ENCODE measurements at places on chromosomes 3 and 15. TPM values are rescaled to one million over a fixed set of nuclear protein-coding genes. Genes with fewer than 3 reads are reported as not detected.
A peak's percentile ranks its signal among the peaks of the same experiment; 100 is the strongest.

- peaks cover 2% of the 10 kb centered on the region for H3K27me3 ChIP-seq
- no peak for DNase-seq
- H3K27ac ChIP-seq: no peak within 1 kb of the TSS
- peak within 1 kb of the TSS; percentile 43 for H3K4me3 ChIP-seq
Measured at GRCh38 chr3:119034256-119035013, at the start of gene IGSF11. Gene IGSF11 (minus strand): TSS chr3:119034846. CDS start chr3:119034582, 264 bp downstream.

DNA sequence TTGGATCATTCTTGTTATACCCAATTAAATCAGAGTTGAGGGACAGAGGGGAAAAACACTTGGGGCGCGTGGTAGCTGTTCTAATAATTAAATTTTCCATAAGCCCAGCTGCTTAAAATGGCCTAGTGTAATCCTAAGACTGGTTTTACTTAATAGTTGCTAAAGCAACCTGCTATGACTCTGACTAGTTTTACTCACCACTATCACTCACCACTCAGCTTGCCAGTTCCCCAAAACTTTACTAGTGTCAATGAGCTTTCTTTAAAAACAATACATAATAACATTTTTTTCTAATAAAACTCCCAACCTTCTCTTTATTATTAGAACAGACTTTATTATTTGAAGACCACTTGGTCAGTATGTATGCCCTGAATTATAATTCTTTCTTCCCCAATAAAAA lies 49.6 kb downstream of the ECT2 start:
- no peak overlapping the region for H3K27ac ChIP-seq
- DNase-seq: no peak
- H3K4me3 ChIP-seq: no peak overlapping the region
- H3K27me3 ChIP-seq: no peaks in the 10 kb centered on the region

GRCh38 chr3:71177375-71177774 lies 406.2 kb downstream of the FOXP1 start:
- H3K4me1 ChIP-seq: no peaks in the 10 kb centered on the region
- H3K27me3 ChIP-seq: peaks cover 3% of the 10 kb centered on the region
- H3K27ac ChIP-seq: no peak overlapping the region
- no peak for DNase-seq
- no peak overlapping the region for H3K4me3 ChIP-seq

DNA sequence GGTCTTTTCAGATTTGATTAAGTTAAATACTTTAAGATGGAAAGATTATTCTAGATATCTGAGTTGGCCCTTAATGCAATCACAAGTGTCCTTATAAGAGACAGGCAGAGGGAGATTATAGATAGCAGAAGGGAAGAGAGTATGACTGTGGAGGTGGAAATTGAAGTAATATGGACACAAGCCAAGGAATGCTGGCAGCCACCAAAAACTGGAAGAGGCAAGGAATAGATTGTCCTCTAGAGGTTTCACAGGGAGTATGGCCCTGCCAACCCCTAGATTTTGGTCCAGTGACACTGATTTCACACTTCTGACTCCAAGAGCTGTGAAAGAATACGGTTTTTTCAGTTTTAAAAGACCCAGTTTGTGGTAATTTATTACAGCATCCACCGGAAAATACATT lies 1498.7 kb upstream of the CADM2 start:
- no peaks in the 10 kb centered on the region for H3K4me1 ChIP-seq
- no peaks in the 10 kb centered on the region for H3K27me3 ChIP-seq
- DNase-seq: no peak
- no peaks in the 10 kb centered on the region for H3K36me3 ChIP-seq
- H3K27ac ChIP-seq: no peak overlapping the region

- H3K36me3 ChIP-seq: no peaks in the 10 kb centered on the region
- DNase-seq: no peak
- no peaks in the 10 kb centered on the region for H3K4me1 ChIP-seq
- H3K27ac ChIP-seq: no peak overlapping the region
Measured at GRCh38 chr3:117263745-117264144, 554.2 kb downstream of the TUSC7 start.

- H3K36me3 ChIP-seq: no peaks in the 10 kb centered on the region
- no peaks in the 10 kb centered on the region for H3K4me1 ChIP-seq
- H3K27me3 ChIP-seq: no peaks in the 10 kb centered on the region
- H3K27ac ChIP-seq: no peak overlapping the region
- DNase-seq: no peak
Measured at GRCh38 chr15:29324746-29325145, 55.1 kb upstream of the NSMCE3 start.

- no peak overlapping the region for H3K27ac ChIP-seq
- no peaks in the 10 kb centered on the region for H3K4me1 ChIP-seq
- H3K4me3 ChIP-seq: peak overlapping the region; percentile 92
- DNase-seq: no peak
- no peaks in the 10 kb centered on the region for H3K36me3 ChIP-seq
Measured at GRCh38 chr3:23202203-23202920, 765 bp upstream of the UBE2E2 start.

DNA sequence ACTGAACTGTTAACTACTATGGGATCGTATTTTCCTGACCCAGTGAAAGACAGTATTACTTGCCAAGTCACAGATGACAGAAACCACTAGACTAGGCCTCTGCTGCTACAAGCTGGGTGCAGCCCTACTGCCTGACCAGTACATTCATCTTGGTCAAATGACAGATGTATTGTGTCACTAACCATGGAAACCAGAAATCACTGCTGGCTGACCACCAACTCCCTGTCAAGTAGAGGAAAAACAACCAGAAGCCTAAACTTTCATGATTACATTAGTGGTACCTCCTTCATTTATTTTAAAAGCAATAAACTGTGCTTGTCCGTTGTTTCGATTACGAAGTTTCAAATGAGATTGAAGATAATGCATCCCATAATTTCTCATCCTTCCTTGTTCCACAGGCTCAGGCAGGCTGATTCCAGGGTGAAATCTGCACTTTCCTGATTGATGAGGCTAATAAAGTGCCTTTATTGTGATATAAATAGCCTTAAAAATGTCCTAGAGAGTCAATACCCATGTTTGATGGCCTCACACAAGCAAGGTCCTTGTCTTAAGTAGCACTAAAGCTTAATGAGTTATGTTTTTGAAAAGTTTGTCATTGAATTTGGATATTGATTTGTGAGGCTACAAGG lies 309.7 kb downstream of the LSAMP start:
- H3K27me3 ChIP-seq: no peaks in the 10 kb centered on the region
- no peaks in the 10 kb centered on the region for H3K36me3 ChIP-seq
- no peak overlapping the region for H3K27ac ChIP-seq
- no peak for DNase-seq
- H3K4me3 ChIP-seq: no peak overlapping the region

- no peak overlapping the region for H3K27ac ChIP-seq
- no peaks in the 10 kb centered on the region for H3K27me3 ChIP-seq
- H3K4me3 ChIP-seq: no peak overlapping the region
- H3K4me1 ChIP-seq: no peaks in the 10 kb centered on the region
- peak; percentile 9 for DNase-seq
Measured at GRCh38 chr3:189132231-189132671, 39.5 kb upstream of the TPRG1 start.

- no peak for DNase-seq
- H3K27me3 ChIP-seq: no peaks in the 10 kb centered on the region
- H3K4me3 ChIP-seq: no peak overlapping the region
- no peaks in the 10 kb centered on the region for H3K36me3 ChIP-seq
- no peak overlapping the region for H3K27ac ChIP-seq
Measured at GRCh38 chr3:59609657-59610348, 560.0 kb upstream of the CFAP20DC start.

DNA sequence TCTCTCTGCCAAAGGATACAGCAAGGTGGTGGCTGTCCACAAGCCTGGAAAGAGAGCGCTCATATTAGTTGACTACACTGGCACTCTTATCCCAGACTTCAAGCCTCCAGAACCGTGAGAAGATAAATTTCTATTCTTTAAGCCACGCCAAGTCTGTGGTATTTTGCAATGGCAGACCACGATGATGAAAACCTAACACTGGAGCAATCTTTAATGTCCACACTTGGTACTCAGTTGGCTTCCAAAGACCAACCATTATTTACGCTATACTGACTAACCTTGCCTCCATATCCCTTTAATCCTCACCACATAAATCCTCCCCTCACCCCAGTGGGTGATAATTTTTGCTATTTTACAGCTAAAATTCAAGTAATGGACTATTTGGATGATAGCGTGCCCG lies 16.9 kb upstream of the LACTB start:
- no peak for DNase-seq
- no peaks in the 10 kb centered on the region for H3K4me1 ChIP-seq
- no peaks in the 10 kb centered on the region for H3K36me3 ChIP-seq
- no peaks in the 10 kb centered on the region for H3K27me3 ChIP-seq
- no peak overlapping the region for H3K27ac ChIP-seq
- H3K4me3 ChIP-seq: no peak overlapping the region

Gene SLC51B
- not detected for total RNA-seq

Gene C15orf62
- total RNA-seq: 0.24 TPM

Gene CFAP20DC
- total RNA-seq: 1.8 TPM

Gene ZNF660
- 2.4 TPM for total RNA-seq

Gene GPR87
- total RNA-seq: not detected

Gene AP3B2
- total RNA-seq: not detected

Gene P2RY14
- total RNA-seq: not detected

Gene FRMD5
- total RNA-seq: 0.64 TPM
